ENCODE measurements at places on chromosomes 11 and 22.

DNA sequence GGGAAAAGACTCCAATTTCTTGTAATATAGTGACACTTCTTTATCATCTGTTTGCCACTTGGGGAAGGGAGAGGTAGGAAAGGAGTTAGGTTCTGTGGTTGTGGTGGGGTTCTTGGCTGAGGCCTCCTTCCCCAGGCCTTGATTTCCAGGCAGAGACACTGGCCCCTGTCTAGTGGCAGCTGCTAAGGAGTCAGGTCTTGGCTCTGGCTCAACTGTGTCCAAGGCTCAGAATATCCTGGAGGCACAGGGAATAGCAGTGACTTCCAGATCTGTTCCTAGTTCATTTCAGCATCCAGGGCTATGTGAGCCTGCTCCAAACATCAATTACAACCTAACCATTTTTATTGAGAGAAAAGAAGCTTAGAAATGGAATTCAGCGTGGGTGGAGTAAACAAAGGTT lies 29.5 kb downstream of the PPFIBP2 start:
- DNase-seq: no peak

DNA sequence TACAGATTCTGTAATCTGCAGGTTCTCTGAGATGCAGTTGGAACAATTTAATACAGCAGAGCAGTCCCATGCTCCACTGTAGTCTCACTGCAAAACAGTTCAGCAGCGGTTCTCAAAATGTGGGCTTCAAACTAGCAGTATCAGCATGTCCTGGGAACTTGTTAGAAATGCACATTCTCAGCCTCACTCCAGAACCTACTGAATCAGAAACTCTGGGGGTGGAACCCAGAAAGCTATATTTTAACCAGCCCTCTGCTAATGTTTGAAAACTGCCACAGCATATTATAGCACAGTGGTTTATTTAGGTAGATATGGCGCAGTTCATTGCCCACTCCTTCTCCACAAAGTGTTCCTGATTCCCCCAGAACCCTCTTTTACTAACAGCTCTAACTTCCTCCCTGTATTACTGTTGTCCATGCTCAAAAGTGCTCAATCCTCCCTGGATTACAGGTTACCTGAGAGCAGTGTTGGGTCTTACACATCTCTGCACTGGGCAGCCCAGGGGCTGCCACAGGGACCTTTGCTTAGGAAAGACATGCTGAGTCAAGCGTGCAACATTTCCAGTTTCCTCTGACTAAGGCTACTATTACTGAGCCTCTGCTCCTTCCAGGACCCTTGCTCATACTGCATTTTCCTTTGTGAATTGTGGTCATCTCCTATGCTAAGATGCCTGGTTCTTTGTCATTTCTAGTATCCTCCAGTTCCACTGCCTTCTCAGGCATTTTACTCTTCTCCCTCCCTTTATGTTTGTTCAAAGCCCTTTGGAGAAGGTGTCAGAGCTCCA lies 7.7 kb upstream of the DGAT2 start:
- DNase-seq: no peak

DNA sequence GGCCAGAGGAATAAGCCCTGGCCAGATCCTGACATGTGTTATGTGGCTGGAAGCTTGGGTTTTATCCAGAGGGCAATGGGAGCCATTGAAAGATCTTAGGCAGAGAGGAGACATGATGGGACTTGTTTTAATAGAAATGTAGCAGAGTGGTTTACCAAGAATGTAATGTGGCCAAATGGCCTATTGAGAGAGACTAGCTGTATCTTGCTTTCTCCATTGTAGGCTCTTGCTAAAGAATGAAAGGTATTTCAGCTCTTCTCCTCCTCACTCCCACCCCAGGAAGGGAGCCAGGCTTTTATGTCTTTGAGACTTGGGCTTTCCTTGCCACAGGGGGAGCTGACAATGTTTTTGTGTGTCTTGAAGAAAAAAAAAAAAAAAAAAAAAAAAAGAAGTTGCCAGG lies 82.3 kb downstream of the TRIM29 start:
- no peak for DNase-seq

- DNase-seq: no peak
Observed at GRCh38 chr11:90434858-90435257, 212.0 kb upstream of the CHORDC1 start.

GRCh38 chr11:93740031-93740729 lies 1.1 kb downstream of the TAF1D start:
- no peak for DNase-seq

GRCh38 chr11:20596205-20597153 lies 2.9 kb upstream of the SLC6A5 start:
- no peak for DNase-seq

DNA sequence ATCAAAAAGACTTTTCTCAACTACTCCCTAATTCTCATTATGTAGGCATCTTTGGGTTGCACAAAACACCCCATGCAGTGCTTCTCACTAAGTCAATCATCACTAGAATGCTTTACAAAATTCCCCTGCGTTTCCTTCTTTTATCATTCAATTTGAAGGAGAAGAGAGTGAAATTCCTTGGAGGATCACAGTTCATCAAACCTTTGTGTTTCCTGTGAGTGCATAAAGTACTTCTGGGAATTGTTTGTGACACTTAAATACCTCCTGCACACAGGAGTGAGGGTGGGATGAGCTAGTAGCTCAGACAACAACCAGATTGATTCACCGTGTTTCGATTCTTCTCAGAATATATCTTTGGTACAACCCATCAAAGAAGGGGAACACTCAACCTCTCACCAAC lies 3.7 kb upstream of the OR5AR1 start:
- DNase-seq: no peak

- no peak for DNase-seq
Observed at GRCh38 chr11:76214968-76215548, 8.8 kb upstream of the WNT11 start.

- no peak for DNase-seq
Observed at GRCh38 chr22:20951151-20951931, 15.7 kb upstream of the AIFM3 start.

GRCh38 chr11:45374130-45374529 lies 88.0 kb upstream of the SYT13 start:
- no peak for DNase-seq

- no peak for DNase-seq
Observed at GRCh38 chr22:38921120-38921519, 36.3 kb upstream of the APOBEC3A start.

DNA sequence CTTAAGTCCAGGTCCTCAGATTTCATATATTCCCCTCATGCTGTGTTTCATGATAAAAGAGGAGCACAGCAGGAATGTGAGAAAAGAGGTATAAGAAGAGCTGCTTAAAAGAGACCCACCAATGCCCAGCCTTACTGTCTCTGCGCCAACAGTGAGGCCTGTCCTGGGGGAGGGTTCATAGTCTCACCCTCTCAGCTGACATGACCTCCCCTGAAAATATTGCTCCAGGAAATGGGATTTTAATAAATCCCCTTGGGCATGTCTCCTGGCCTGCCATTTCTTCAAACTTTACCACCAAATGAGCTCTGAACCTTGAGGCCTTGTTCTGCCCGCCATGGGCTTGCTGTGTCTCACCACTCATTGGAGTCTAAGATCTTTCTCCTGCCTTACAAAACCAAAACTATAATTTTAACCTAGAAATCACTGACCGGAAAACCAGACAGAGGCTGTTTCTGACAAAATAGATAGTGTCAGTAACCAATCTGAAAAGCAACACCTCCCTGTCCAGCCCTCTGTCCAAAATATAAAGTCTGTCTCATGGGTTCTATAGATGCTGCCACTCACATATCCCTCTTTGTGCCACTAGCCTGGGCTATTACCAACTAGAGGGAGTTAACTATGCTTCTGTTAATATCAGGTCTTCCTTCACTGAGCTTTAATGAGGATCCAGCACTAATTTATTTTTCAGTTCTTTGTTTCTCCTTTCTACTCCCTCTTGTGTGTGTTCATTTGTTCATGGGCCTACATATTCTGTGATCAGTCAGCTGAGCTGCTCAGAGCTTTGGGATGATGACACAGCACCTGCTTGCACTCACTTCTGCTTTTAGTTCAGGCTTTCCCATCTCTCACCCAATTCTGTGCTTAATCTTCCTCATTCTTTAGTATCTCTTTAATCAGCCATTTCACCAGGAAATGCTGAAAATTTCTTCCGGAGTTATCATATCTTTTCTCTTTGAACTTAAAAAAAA lies at the start of gene OR2AG2:
Gene OR2AG2, minus strand, starts transcription at position 51 of the 968 bp plus-strand sequence. CDS start 3,019 bp downstream, outside the sequence.
- no peak for DNase-seq

DNA sequence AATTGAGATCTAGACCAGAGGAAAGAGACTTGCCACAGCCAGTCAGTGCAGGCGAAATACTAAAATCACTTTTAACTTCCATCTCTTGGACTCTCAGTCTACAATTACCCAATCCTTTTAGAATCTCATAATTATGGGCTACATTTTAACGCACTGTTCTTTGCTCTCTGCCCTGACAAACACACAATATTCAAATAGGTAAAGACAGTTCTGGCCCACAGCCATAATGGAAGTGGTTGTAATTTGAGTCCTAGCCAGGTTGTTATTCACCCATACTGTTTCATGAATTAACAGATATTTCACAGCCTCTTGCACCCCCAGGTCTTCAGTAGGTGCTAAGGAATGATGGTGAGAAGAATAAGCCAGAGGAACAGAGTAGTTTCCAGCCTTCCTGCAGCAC lies 830 bp downstream of the C11orf97 start:
- DNase-seq: no peak

DNA sequence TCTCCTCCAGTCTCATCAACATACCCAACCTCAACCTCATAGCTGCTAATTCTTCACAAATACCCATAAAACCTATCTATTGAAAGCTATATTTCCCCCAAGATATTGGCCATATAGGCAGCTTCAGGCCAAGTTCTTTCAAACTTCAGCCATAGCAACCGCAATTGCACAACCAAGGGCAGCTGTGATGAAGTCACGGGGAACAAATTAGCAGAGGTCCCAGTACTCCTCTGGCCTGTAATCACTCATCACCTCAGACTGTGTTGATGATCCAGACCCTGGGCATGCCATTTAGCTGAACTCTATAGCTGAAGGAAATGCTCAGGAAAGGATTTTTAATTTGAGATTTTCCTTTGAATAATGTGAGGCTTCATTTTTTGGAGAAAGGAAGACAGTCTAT lies 84.1 kb downstream of the SLC1A2 start:
- no peak for DNase-seq

DNA sequence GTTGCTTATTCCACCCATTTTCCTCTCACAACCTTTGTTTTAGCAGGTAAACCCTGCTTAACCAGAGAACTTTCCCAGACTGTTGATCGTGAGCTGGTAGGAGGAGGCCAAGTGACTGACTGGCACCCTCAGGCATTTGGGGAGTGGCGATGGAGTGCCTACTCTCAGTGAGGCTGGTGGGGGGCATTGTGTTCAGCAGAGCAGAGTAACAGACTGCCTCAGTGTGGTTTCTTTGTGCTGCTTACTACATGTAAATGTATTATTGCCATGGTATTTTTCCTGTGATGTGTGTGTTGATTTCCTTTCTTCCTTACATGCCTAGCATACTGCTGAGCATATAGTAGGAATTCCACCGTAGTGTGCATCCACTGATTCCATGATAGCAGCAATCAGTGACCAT lies 2.6 kb downstream of the MARK2 start:
- DNase-seq: peak; percentile 31

DNA sequence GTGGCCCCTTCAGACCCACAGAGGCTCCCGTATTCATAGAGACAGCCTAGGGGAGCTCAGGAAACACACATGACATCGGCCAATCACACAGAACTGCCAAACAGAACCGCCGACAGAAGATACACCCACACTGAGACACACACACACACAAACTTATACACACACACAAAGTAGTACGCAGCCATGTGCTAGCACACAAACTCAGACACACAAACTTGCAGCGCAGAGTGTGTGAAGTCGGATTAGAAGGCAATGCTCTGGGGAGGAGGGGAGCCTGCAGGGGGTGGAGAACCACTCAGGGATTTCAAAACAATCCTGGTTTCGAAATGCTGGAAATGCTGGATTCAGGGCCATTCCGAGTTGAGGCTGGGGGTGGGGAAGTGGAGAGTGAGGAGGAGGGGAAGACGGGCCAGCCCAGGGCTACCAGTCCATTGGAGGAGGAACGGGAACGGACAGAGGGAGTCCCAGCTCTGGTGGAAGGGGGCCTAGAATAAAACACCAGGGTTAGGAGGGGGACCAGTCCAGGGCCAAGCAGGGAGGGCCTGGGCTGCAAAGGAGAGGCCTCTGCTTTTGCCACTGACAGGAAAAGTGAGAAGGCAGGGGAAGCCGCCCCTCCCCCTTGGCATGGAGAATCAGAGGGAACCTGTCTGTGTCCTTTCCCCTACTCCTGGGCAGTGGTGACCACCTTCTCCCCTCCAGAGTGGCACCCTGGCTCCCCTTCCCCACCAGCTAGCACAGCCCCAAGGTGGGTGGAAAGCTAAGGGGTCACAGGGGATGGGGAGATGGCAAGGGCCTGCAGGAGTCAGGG lies 4.4 kb downstream of the BCL9L start:
- DNase-seq: no peak

DNA sequence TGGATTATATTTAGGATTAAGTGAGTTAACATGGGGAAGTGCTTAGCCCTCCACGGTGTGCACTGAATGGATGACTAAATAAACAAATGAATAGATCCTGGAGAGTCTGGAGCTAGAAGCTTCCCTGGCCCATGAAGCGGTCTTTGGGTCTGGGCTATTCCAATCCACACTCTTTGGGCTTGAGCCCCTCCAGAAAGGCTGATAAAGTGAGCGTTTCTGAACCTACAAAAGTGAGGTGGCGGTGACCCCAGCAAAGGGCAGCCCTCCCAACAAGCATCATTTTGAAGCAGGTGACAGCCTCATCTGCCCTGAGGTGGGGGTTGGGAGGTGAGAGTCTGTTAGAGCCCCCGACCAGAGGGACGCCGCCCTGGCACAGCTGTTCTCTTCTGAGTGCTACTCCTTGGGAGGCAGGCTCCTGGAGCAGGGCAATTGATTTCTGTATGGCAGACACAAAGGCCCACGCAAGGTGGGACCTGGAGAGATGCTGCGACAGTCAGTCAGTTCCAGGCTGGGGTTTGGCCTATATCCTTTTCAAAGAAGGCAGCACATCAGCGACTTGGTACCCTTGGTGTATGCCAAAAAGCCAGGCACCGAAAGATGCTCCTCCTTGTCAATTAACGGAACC lies 157.8 kb downstream of the CACNA1I start:
- DNase-seq: no peak

GRCh38 chr11:126053415-126054286 lies 9.0 kb downstream of the CDON start:
- DNase-seq: no peak

GRCh38 chr11:128506356-128506755 lies 81.0 kb downstream of the ETS1 start:
- no peak for DNase-seq

GRCh38 chr11:68383976-68384501 lies 71.6 kb downstream of the LRP5 start:
- DNase-seq: peak; percentile 61

- DNase-seq: peak; percentile 21
Observed at GRCh38 chr22:38569181-38569971, 607 bp downstream of the DMC1 start.

All from head of caudate nucleus (tissue), 42 donors.